ENCODE measurements at places on chromosomes 3 and 15.

- no peak for DNase-seq
Measured at GRCh38 chr3:52021489-52022268, 26.0 kb upstream of the RPL29 start.

DNA sequence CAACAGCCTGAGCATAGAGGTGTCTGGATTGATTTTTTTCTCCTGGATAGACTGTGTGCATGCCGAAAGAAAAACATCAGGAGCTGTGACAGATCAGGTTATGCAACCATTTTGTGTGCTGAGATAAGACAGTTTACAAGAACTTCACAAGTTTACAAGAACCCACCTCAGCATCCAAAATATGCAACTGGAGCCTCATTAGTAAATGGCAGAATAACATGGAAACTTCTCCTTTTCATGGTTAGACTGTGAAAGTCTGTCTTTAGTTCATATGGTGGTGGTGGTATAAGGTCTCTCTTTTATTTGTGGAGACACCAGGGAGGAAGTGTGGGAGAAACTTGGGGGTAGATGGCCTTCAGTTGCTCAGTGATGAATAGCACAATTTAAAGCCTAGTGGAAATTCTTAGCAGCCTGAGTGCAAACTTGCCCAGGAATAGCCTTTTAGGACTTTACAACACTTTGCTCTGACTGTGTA, 3.7 kb upstream of the ZNF609 start:
- no peak for DNase-seq

DNA sequence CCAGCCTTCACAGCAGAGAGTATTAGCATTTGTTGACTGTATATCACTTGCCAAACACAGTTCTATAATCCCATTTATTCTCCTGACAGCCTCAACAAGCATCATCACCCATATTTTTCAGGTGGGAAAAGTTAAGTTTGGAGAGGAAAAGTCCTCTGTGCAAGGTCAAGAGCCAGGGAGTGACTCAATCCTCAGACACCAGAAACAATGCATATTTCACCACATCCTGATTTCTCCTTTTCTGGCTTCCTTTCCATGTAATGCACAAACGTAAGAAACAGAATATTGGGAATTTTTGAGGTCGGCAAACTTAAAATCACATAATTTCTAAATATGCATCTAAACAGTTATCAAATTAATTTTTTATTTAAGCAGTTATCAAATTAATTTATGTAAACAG, 116.0 kb upstream of the GADL1 start:
- DNase-seq, result peak; percentile 90

DNA sequence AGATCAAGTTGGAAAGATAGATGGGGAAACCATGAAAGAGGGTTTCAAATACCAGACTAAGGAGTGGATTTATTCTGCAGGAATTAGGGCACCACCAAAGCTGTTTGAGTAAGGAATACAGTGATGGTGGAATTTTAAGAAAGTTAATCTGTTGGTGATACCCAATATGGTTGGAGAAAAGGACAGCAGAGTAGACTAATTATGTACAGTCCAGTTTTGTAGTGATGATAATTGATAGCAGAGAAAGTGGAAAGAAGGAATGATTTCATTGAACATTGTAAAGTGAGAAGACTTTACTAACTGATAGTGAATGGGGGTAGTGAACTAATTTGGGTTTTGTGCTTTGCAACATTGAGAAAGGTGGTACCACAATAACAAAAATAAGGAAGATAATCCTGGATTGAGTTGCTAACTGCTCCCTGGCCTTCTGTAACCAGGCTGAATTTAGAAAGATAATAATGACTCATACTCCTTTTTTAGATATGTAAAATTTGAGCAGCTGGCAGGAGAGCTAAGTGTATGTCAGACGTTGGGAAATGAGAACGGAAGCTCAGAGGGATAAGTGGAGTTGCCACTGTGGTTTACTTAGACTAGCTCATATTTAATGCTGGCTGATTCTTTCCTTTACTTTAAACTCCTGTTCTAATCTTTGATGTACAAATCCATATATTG, 16.9 kb downstream of the TCAIM start:
- DNase-seq, result peak; percentile 89

GRCh38 chr3:156469456-156469855, 85.5 kb downstream of the SSR3 start:
- no peak for DNase-seq

DNA sequence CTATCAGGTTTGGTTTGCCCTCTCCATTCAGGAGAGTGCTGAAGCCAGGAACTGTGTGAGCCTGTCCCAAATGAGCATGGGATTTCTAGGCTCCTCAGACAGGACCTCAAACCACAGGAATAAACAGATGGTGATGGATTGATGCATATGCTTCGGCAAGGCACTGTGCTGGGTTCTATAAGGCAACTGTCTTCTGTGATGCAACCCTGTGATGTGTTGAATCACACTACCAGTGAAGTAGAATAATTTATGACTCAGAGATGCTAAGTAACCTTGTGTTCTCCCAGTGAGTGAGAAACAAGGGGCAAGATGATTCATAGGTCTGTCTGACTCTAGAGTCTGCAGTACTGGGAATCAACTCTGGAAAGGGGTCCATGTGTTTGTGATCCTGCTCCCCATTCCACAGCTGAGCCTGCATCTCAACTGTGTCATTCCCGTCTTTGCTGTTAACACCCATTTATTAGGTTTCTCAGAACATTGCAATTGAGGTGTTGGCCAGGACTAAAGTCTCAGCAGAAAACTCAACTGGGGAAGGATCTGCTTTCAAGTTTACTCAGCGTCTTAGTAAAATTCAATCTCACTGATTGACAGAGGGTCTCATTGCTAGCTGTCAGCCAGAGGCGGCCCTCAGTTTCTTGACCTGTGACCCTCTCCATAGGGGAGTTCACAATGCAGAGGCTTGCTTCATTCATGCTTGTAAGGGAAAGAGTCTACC, 510.1 kb upstream of the CFAP20DC start:
- peak; percentile 96 for DNase-seq

GRCh38 chr3:3443482-3443881, 264.0 kb upstream of the CRBN start:
- no peak for DNase-seq

DNA sequence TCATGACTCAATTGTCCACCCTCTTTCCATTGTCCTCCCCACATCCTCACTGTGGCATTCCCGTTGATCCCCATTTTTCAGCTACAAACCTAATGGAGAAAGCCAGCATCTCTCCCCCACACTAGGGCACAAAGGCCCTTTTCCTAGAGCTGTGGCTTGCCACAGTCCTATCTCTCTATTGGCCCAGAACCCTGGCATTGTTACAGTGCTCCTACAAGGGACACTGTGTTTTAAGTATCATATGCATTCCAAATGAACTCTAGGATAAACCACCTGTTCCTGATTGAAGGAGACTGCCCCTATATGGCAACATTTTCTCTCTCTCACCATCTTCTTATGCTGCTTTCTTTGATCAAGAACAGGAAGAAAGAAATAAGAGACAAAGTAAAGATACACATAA, 69.4 kb upstream of the SKOR1 start:
- DNase-seq, result no peak

Data from cardiac fibroblast (primary cell).